ENCODE measurements at places on chromosomes 6 and 20.

DNA sequence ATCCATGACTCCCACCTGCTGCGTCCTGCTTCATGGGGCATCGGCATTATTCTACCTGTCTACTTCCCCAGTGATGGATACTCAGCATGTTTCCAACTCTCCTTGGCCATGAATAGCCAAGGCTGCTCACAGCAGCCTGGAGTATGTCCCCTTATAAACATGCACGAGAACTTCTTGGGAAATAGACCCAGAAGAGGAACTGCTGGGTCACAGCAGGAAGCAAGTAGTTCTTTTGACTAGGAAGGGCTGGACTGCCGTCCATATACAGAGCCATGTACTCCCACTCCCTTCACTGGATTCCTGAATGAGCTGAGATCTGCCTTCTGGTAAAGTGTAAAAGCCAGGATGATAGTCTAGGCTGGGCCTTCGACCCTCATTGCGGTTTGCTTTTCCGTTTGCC, 106.3 kb upstream of the KCNK16 start:
- H3K36me3 ChIP-seq: no peaks in the 10 kb centered on the region
- no peak overlapping the region for H3K4me3 ChIP-seq
- no peaks in the 10 kb centered on the region for H3K27me3 ChIP-seq
- no peak for DNase-seq
- H3K27ac ChIP-seq: no peak overlapping the region

DNA sequence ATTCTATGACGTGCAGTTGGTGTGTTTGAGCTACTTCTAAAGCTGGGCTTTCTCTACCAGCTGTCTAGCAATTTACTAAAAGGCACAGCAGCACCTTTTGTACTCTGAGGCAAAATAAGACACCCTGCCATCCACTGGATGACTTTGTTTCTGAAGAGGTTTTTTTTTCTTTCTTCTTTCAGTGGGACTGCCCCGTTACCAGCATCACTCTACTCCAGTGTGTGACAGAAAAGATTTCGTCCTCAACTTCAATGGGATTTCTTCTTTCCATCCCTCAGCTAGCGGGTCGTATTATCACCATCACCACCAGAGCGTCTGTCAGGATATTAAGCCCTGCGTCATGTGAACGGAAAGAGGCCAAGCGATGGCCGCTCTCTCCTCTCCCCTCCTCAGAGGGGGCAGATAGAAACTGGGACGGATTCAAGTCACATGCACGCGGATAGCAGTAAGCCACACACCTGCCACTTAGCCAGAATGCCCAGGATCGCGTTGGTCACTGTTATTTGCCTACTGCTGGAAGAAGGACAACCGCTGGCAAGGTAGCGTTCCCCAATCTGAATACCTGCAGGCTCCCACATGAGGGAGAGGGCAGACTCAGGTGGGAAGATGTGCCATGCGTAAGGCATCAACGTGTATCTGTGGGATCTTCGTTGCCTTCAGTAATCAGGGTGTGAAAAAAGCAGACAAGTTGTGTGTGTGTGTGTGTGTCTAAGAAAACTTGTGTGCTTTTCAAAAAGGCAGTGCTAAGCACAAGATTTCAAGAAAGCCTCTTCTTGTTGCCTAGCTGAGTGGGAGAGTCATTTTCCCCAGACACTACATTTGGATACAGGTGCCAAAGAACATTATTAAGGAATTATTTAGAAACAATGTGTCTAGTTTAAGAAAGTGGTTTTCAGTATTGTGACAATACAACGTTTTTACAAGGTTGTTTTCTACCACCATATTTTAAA, 5.4 kb downstream of the FOXF2 start:
- peaks cover 22% of the 10 kb centered on the region for H3K36me3 ChIP-seq
- H3K27ac ChIP-seq: no peak overlapping the region
- DNase-seq: no peak
- peaks cover 24% of the 10 kb centered on the region for H3K4me1 ChIP-seq
- H3K27me3 ChIP-seq: peaks cover 83% of the 10 kb centered on the region

GRCh38 chr6:106525107-106525881, 104.0 kb downstream of the RTN4IP1 start:
- no peaks in the 10 kb centered on the region for H3K27me3 ChIP-seq
- no peak for DNase-seq
- peak overlapping the region; percentile 49 for H3K4me3 ChIP-seq
- H3K36me3 ChIP-seq: peaks cover 26% of the 10 kb centered on the region
- H3K27ac ChIP-seq: no peak overlapping the region

DNA sequence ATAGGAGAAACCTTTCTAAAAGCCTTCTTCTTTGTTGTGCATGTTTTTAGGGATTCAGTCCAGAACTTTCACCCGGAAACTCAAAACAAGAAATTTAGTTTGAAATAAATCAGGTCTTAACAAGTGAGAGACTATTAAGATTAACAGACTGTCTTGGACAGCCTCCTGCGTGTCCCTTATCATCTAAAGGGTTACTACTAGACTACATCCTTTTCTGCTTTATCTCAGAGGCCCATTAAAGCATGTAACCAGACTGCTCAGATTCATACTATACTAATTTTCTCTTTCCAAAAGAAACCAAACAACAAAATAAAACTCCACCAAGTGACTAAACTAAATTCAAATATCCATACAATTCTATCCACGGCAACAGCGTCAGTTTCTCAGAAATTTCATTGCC, 173.8 kb downstream of the GMPR start:
- no peak for DNase-seq
- H3K27me3 ChIP-seq: no peaks in the 10 kb centered on the region
- H3K4me3 ChIP-seq: no peak overlapping the region

- H3K4me1 ChIP-seq: peaks cover 3% of the 10 kb centered on the region
- no peak overlapping the region for H3K27ac ChIP-seq
- no peak overlapping the region for H3K4me3 ChIP-seq
- H3K27me3 ChIP-seq: peaks cover 24% of the 10 kb centered on the region
- H3K36me3 ChIP-seq: no peaks in the 10 kb centered on the region
- DNase-seq: no peak
Measured at GRCh38 chr6:31065556-31065955, 46.8 kb downstream of the C6orf15 start.

- no peaks in the 10 kb centered on the region for H3K36me3 ChIP-seq
- no peak overlapping the region for H3K4me3 ChIP-seq
- peaks cover 41% of the 10 kb centered on the region for H3K27me3 ChIP-seq
- no peak for DNase-seq
Measured at GRCh38 chr6:167679122-167679736, 147.5 kb upstream of the AFDN start.

DNA sequence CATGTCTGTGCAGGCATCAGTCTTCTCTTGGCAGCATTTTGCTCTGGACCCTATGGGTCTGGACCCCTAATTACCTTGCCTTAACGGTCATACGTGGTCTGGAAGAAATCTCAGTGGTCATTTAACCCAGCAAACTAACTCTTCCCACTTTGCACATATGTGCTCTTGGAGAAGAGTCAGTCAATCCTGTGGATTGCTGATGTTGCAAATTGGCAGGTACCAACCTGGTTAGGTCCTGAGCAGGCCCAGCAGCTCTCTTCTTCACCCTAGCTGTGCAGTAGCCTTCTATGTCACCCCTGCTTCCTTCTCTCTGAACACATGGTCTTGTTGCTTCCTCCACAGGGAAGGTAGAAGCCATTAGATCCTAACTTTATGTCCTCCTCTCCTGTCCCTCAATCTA, 1.6 kb downstream of the CEP43 start:
- no peak for DNase-seq
- peaks cover 9% of the 10 kb centered on the region for H3K4me1 ChIP-seq
- H3K4me3 ChIP-seq: no peak overlapping the region
- H3K36me3 ChIP-seq: peaks cover 17% of the 10 kb centered on the region

DNA sequence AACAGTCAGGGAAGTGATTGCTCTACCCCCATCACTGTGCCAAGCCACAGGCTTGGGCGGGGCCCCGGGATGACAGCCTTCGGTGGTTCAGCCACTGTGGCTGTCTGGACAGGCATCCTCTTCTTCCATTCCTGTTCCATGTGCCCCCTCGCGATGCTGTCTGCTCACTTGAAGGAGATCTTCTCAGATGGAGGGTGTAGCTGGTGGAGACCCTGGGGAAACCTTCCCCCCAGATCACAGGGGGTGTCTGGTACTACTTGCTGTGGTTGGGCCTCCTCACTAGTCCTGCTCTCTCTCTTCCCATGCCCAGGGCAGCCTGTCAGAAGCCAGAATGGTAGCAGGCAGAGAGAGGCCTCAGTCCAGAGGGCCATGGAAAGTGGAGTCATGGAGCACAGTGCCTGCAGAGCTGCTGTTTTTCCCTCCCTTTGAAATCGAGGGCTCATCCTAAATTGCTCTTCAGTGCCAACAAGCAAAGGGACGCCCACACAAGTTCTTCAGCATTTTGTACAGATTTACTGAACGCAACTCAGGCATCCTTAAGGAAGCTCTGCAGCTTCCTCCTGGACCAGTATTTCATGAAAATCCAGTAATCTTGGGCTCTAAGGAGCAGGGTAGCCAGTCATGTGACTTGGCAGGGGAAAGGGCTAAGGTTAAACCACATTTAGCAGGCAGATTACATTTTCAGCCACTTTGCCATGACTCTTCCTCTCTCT, 326.6 kb downstream of the ZFAND3 start:
- H3K27me3 ChIP-seq: no peaks in the 10 kb centered on the region
- peaks cover 22% of the 10 kb centered on the region for H3K36me3 ChIP-seq
- H3K4me1 ChIP-seq: peaks cover 10% of the 10 kb centered on the region

GRCh38 chr6:37709932-37710555, 12.4 kb upstream of the MDGA1 start:
- no peaks in the 10 kb centered on the region for H3K36me3 ChIP-seq
- H3K27me3 ChIP-seq: no peaks in the 10 kb centered on the region
- peaks cover 11% of the 10 kb centered on the region for H3K4me1 ChIP-seq
- no peak overlapping the region for H3K4me3 ChIP-seq
- H3K27ac ChIP-seq: no peak overlapping the region

DNA sequence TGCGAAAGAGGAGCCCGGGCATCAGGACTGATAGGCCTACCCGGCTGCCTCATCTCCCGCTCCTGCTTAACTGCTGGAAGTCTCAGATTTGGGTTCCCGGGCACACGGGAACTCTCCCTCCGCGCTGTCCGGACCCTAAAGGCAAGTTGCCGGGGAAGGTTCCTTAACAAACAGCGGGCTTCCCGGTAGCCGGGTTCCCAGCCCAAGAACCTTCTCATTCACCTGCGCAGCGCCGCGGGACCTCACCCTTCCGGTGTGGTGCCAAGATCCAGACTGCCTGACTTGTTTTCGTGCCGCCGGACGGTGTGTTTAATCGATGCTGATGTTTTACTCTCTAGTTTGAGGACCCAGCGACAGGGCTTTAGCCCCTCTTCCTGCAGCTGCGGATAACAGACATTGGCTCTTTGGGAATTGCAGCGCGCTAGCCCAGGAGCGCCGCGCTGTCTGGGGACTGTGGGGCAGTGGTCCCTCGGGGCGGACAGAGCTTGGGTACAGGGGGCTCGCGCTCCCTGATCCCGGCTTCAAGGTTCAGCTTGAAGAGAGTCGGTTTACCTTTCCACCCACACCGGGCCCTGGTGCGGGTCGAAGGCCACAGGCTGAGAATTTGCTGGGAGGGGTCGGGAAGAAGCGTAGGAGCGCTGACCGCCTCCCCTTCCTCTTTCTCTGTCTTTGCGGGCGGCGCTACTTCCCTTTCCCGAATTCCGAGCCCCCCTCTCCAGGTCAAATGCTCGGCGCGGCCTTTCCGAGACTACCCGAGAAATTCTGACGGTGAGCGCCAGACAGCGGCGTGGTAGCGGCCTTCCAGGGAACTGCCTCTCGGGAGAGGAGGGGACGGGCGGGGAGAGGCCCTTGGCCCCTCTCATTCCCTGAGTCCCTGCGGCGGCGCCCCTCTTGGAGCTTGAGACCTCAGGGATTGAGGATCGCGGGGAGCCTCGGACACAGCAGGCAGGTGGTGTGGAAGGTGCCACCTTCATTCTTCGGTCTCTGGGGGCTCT, 17.2 kb downstream of the ABT1 start:
- H3K27ac ChIP-seq: no peak overlapping the region
- H3K4me3 ChIP-seq: peak overlapping the region; percentile 48
- no peak for DNase-seq

GRCh38 chr20:49275636-49276035, 2.2 kb downstream of the ZNFX1 start:
- no peak for DNase-seq
- H3K36me3 ChIP-seq: peaks cover 65% of the 10 kb centered on the region
- no peaks in the 10 kb centered on the region for H3K27me3 ChIP-seq
- H3K27ac ChIP-seq: no peak overlapping the region

GRCh38 chr6:6736791-6737654, 148.5 kb downstream of the LY86 start:
- peak overlapping the region; percentile 80 for H3K4me3 ChIP-seq
- H3K4me1 ChIP-seq: peaks cover 8% of the 10 kb centered on the region
- H3K27me3 ChIP-seq: no peaks in the 10 kb centered on the region

DNA sequence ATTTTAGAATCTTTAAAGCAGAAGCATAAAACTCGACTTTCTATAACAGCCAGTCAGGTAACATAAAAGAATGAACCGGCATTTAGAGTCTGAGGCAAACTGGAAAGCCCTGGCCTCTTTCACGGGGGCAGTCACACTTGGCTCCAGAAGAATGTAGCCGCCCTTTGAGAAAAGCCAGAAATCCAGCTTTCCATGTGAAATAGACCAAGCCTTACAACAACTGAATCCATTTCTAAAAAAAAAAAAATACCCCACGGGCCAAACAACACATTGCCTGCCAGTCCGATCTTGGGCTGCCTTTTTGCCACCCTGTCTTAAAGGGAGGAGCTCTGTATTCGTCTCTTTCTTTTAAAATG, 252.9 kb upstream of the TAB2 start:
- H3K27me3 ChIP-seq: no peaks in the 10 kb centered on the region
- no peak for DNase-seq
- H3K4me1 ChIP-seq: peaks cover 11% of the 10 kb centered on the region
- no peak overlapping the region for H3K27ac ChIP-seq
- no peaks in the 10 kb centered on the region for H3K36me3 ChIP-seq
- no peak overlapping the region for H3K4me3 ChIP-seq

- peaks cover 8% of the 10 kb centered on the region for H3K4me1 ChIP-seq
- H3K27me3 ChIP-seq: no peaks in the 10 kb centered on the region
- no peak overlapping the region for H3K4me3 ChIP-seq
Measured at GRCh38 chr6:20208687-20209378, 3.4 kb downstream of the MBOAT1 start.

GRCh38 chr20:35652641-35653429, 11.9 kb downstream of the CPNE1 start:
- no peak for DNase-seq
- peaks cover 47% of the 10 kb centered on the region for H3K36me3 ChIP-seq
- H3K4me1 ChIP-seq: peaks cover 2% of the 10 kb centered on the region
- H3K4me3 ChIP-seq: no peak overlapping the region
- no peak overlapping the region for H3K27ac ChIP-seq

DNA sequence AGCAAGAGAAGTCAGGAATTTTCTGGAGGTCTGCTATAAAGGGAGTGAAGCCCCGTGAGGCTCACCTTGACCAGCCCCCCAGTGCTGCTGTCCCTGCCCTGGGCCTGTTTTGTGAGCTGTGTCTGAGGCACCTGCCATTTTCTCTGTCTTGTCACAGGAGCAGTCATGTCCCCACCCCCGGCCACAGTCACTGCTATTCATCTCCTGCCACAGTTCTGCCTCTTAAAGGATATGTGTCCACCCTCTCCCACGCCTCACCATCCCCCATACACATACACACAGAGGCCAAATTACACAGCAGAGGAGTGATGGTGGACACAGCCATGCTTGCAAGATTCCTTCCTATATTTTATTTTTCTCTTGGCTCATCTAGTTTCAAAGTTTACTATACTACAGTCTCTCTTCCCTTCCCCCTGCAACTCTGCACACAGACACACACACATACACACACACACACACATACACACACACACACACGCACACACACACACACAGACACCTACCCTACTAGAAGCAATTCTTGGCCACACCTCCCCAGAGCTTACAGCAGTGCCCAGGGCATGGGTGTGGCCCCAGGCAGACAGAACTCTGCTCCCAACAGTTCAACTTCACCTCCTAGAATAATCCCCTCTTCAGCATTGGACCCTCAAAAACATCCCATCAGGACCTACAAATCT, 68.7 kb upstream of the TAB2 start:
- no peaks in the 10 kb centered on the region for H3K27me3 ChIP-seq
- H3K36me3 ChIP-seq: no peaks in the 10 kb centered on the region
- no peak overlapping the region for H3K4me3 ChIP-seq

All from mesenchymal stem cell (in vitro differentiated cells and primary cell).